HAP-1 (cell line): ENCODE measurements at places on chromosomes 6 and 20.
A peak's percentile ranks its signal among the peaks of the same experiment; 100 is the strongest.

- no peak for DNase-seq
Measured at GRCh38 chr6:161921602-161922395, 647.9 kb upstream of the AGPAT4 start.

DNA sequence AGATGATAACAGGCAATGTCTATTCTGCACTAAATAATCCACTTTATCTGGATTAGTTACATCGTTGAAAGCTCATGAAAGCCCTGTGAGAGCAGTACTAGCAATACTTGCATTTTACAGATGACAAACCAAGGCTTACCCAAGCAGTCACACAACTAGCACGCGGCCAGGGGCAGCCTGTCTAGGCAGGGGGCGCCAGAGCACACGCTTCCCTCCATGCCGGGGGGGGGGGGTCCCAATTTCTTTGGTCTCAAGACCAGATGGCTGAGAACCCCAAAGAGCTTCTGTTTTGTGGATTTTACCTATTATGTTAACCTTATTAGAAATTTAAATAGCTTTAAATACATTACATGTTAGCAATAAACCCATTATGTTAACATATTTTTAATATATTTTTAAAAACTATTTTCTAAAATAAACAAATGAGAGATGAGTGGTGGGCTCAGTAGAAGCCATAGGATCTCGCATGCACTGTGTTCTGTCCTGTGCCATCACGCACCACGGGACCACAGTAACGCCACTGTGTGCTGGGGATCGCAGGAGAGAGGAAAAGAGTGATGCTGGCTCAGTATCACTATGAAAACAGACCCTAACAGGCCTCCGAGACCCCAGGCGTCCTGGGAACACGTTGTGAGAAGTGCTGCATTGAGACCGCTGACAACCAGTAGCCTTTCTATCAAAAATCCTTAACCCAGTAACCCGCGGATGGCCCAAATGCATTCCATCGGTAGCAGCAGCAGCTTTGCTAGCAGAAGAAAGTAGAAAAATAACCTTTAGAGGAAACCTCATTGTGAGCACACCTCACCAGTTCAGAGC is 5.3 kb upstream of the PRR18 start:
- peak; percentile 63 for DNase-seq

- DNase-seq: no peak
Measured at GRCh38 chr6:15343490-15344191, 97.8 kb downstream of the JARID2 start.

DNA sequence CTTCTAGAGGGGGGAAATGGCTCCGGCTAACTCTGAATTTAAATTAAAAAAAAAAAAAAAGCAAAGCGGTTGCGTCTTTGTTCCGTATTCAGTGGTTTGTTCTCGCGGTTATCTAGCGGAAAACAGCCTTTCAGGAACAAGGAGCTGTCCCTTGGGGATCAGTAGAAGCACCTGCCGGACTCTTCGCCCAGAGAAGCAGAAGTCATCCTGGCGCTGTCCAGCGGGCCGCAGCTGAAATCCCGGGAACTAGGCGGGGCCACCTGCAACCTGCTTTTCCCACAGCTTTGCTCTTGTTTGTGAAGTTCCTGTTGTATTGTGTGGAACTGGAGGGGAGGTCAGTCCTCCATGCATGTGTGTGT is 43.9 kb upstream of the GJE1 start:
- DNase-seq: peak; percentile 41

GRCh38 chr20:51331481-51331880 is 211.0 kb downstream of the NFATC2 start:
- DNase-seq: no peak

DNA sequence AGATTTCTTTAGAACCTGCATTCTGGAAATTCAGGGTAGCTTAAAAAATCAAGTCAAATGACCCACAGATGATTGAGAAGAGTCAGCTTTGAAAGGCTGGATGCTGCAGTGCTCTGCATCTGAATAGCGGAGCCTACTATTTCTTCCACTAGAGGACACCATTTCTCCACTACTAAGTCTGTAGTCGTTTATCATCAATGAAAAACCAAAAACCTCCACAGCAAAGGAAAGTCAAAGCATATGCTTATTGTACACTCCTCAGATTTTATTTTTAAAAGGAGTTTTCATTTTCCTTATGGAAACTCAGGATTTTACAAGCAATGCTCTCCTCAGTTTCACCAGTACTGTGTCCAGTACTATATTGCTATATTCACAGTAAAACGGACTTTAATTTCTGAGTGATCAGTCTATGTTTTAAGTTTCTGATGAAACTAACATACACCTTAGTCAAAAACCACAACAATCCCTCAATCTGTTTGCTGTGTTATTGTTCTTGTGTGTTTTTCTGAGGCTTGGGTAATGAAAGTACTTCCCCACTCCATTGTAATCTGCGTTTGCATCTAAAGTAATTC is 50.5 kb upstream of the ENPP5 start:
- DNase-seq: peak; percentile 36

- DNase-seq: no peak
Measured at GRCh38 chr20:25072226-25072811, 9.6 kb downstream of the VSX1 start.

DNA sequence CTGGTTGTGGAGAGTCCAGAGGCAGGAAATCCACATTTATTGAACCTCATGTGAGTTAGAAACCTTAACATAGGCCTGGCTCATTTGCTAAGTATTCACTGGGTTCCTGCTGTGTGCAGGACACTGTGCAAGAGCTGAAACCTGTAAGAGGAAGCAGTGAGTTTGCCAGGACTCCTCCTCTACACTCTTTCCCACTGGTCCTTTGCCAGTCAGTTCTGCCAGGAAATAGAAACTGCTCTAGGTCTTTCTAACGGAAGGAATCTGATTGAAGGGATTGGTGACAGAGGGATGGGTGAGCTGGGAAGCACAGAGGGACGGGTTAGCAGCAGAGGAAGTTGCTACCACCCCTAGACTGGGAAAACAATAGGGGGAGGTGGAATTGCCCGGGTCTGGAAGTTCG is 234.2 kb upstream of the ECI2 start:
- no peak for DNase-seq

DNA sequence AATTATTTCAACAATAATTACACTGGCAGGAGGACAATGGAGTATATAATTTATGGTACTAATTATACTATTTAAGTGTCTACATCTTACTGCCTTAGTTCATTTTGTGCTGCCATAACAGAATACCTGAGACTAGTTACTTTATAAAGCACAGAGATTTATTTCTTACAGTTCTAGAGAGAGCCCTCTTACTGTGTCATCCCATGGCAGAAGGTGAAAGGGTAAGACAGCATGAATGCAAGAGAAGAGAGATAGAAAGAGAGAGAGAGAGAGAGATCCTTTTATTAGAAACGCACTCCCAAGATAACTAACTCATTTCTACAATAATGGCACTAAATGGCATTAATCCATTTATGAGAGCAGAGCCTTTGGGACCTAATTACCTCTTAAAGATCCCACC is 314.7 kb downstream of the EPM2A start:
- no peak for DNase-seq

- DNase-seq: peak; percentile 83
Measured at GRCh38 chr6:26022132-26022472, 59.5 kb downstream of the TRIM38 start.

DNA sequence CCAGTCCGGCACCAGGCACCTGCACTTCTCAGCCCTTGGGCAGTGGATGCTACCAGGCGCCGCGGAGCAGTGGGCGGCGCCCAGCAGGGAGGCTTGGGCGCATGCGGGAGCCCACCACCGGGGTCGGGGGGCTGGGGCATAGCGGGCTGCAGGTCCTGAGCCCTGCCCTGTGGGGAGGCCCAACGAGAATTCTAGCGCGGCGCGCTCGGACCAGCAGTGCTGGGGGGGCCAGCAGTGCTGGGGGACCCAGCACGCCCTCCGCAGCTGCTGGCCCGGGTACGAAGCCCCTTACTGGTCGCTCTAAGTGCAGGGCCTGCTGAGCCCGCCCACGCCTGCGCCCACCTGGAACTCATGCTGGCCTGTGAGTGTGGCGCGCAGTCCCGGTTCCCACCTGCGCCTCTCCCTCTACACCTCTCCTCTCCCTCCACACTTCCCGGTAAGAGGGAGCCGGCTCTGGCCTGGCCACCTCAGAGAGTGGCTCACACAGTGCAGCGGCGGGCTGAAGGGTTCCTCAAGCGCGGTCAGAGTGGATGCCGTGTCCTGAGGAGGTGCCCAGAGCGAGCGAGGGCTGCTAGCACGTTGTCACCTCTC is 28.5 kb upstream of the SERPINB1 start:
- DNase-seq: no peak

GRCh38 chr6:157221817-157222175 is 101.5 kb downstream of the TMEM242 start:
- no peak for DNase-seq

DNA sequence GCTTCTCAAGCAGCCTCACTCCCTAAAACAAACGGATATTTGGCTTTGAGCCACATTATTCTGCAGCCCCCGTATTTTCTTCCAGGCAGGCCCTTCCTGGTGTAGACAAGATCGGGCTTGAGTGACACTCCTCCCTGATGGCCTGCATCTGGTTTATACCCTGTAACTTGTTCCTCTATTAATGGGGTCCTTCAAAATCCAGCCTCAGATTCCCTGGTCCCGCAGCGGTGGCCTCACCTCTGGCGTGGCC is 375 bp upstream of the TMEM14C start:
- no peak for DNase-seq

GRCh38 chr20:17888044-17888443 is 80.5 kb downstream of the SNX5 start:
- no peak for DNase-seq

- DNase-seq: no peak
Measured at GRCh38 chr20:58168843-58169242, 59.6 kb downstream of the ANKRD60 start.
